Stimulated activated CD8-positive, alpha-beta memory T cell treated with anti-CD3 and anti-CD28 coated beads, Interleukin-12 subunit alpha, Interleukin-12 subunit beta, amount 100 ng/mL, for 4 hours (primary cell): ENCODE measurements at places on chromosomes 4 and X.

DNA sequence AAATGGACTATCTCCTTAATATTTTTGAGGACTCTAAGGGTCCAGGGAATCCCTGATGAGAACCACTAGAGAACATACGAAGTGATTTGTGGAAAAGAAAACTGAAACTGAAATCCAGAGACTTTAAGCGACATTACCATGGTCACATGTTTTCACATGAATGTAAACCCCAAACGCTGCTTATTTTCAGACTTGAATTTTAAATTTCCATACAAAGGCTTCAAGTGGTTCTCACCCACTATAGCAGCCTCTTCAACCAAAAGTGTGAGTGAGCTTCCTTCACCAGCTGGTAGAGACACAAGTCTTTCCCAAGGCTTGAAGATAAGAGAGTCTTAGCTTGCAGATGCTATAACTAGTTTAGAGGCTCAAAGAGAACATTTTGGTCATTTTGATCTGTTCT, 232.7 kb downstream of the MGST2 start:
- no peak for DNase-seq

GRCh38 chr4:7868892-7869471, 70.7 kb downstream of the AFAP1 start:
- no peak for DNase-seq

DNA sequence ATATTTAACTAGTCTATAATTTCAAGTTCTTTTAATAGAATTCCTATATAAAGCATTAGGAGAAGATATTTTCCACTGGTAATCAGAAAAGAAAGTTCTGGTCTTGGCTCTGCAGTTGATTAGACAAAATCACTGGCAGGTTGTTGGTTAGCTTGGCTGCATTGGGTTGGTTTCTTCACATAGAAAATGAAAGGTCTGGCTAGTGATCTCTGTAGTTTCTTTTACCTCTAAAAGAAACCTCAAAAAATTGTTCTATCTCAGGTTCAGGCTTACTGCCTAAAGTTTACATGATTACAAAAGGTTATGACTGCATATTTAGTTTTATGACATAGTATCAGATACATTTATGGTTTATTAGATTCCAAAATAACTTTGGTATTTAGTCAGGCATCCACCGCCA, 95.8 kb upstream of the NAP1L5 start:
- DNase-seq: no peak

DNA sequence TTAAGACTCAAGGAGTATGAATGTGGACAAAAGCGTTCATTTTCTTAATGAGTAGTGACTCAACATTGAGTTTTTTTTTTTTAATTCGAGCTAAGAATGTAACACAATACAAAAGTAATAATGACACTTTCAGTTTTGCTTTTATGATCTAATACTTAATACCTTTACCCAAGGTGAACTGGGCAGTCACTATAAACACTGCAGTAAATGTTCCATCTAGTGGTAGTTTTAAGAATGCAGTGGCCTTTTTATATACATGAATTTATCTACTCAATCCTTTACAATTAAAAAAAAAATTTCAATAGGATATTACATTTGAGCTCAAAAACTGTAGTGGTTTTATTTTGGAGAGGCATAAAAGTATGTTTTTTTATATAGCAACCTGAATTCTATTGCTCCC, 33.9 kb downstream of the PDK3 start:
- DNase-seq: no peak
